A549 treated with Mapracorat at 1 μM for 4 hours (cell line): ENCODE measurements at places on chromosomes 2 and 18. TPM values are rescaled to one million over a fixed set of nuclear protein-coding genes. Genes with fewer than 3 reads are reported as not detected.

Gene ZNF521
- not detected in 5 replicates for total RNA-seq

Gene FAM228A
- total RNA-seq: not detected in 5 replicates

Gene MYO3B
- not detected in 5 replicates for total RNA-seq

Gene EIPR1
- total RNA-seq: 38.7 to 43.9 TPM (median 41.4 TPM) in 5 replicates

Gene ELOA2
- total RNA-seq: not detected in 5 replicates

Gene EPC2
- total RNA-seq: 9.3 to 10.7 TPM (median 10.6 TPM) in 5 replicates

Gene SOX11
- total RNA-seq: not detected in 5 replicates

Gene ZEB2
- 5.2 to 9.2 TPM (median 7.8 TPM) in 5 replicates for total RNA-seq

Gene AQP4
- total RNA-seq: not detected in 5 replicates

Gene COLEC12
- 0.03 to 0.11 TPM (median 0.06 TPM) in 5 replicates for total RNA-seq

Gene LRRC30
- not detected in 5 replicates for total RNA-seq

Gene FAM117B
- 1.5 to 2.1 TPM (median 1.6 TPM) in 5 replicates for total RNA-seq

Gene CASP8
- 27.3 to 35.7 TPM (median 32.0 TPM) in 5 replicates for total RNA-seq

Gene GCG
- total RNA-seq: not detected in 5 replicates

Gene SH3RF3
- total RNA-seq: 0.46 to 0.61 TPM (median 0.52 TPM) in 5 replicates

Gene RTKN
- total RNA-seq: 18.9 to 25.9 TPM (median 23.9 TPM) in 5 replicates

Gene SERPINB10
- total RNA-seq: not detected in 5 replicates

Gene L3MBTL4
- not detected in 5 replicates for total RNA-seq

Gene ITPRIPL1
- not detected in 5 replicates for total RNA-seq

Gene REG1B
- not detected in 5 replicates for total RNA-seq

Gene TUBA3E
- 2.4 to 3.8 TPM (median 3.3 TPM) in 5 replicates for total RNA-seq

Gene SNORC
- total RNA-seq: 4.7 to 14.3 TPM (median 11.0 TPM) in 5 replicates

Gene CCDC102B
- total RNA-seq: 0.39 to 0.71 TPM (median 0.49 TPM) in 3 of 5 replicates, not detected in the others

Gene IL1A
- 0.14 to 0.28 TPM (median 0.21 TPM) in 5 replicates for total RNA-seq

Gene HDAC4
- total RNA-seq: 5.3 to 9.4 TPM (median 7.5 TPM) in 5 replicates

Gene ERCC3
- 41.5 to 44.2 TPM (median 43.2 TPM) in 5 replicates for total RNA-seq

Gene TXNDC9
- total RNA-seq: 36.6 to 51.1 TPM (median 40.6 TPM) in 5 replicates

Gene MROH2A
- 0.12 to 0.26 TPM (median 0.18 TPM) in 4 of 5 replicates, not detected in the other for total RNA-seq

Gene VWA3B
- total RNA-seq: 0.33 to 0.80 TPM (median 0.37 TPM) in 3 of 5 replicates, not detected in the others

Gene CD207
- total RNA-seq: not detected in 5 replicates
